Choroid plexus epithelial cell (primary cell): ENCODE measurements at places on chromosomes 7 and 10.

DNA sequence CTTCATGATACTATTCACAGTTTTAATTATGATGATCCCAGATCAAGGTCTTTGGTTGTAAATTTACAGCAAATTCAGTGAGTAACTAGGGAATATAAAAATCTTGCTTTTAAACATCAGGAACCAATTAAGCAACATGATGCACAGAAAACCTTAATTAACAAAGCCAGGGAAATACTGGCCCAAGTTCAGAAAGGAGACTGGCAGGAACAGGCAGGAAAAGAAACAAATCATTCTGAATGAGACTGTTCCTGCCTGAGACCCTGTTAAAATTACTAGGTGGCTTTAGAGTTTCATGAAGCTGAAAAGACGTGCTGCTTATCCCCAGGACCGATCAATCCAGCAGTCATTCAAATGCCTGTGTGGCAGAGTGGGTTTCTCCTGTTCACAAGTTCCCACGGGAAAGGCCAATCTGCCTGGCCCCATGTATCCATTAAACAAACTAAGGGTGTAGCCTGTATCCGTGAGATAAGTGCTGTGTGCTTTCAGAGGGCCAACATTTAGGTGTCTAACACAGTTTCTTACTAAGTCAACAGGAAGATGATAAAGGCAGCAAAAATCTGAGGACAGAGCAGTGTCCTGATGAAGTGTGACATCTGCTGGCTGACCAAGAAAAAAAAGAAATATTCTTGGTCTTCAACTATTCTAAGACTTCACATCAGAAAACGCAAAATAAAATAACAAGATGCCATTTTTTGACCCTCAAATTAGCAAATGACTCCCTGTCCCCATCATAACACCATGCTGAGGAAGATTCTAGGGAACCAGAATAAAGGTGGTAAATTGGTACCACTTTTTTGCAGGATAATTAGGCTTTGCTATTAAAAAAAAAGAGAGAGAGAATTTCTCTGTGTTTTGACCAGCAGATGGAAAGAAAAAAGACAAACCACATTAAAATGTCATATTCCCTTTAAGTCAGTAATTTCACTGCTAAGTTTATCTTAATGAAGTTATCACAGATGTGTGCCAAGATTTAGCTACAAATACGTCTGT lies 34.2 kb downstream of the PUS7 start:
- DNase-seq: peak; percentile 88

- DNase-seq: no peak
Observed at GRCh38 chr7:21587139-21587784, 44.4 kb downstream of the DNAH11 start.

- DNase-seq: no peak
Observed at GRCh38 chr10:100293066-100293465, 6.6 kb upstream of the BLOC1S2 start.

GRCh38 chr7:41375582-41375981 lies 327.3 kb downstream of the INHBA start:
- DNase-seq: no peak

- peak; percentile 80 for DNase-seq
Observed at GRCh38 chr10:102114861-102115618, 5.1 kb downstream of the LDB1 start.

DNA sequence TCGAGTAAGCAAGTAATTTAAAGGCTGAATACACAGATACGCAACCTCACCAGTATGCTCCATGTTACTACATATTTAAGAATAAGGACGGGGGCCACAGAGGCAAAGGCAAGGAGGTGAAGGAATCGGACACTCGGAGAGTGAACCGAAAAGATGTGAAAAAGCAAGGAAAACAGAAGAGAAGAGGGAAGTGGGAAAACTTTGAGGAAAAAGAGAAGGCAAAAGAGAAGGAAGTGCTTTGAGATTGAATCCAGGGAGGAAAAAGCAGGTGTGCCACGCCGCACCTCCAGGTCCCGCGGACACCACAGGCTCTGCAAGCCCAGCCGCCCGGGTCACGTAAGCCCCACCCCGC lies 367 bp upstream of the AVL9 start:
- no peak for DNase-seq

DNA sequence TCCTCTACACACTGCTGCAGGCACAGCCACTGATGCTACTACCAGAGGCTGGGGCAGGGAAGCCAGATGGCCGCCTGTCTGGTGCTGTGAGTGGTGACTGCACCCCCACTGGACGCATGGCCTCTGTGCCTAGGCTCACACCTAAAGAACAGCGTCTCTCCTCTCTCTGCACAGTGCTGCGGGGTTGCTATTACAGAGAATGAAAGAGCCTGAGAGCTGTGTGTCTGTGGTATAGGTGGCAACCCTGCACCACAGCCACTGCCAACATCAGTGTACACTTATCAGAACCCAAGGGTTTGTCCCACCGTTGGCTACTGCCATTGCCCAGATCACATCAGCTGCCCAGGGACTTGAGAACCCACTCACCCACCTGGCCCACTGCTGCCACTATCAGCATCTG lies 4.1 kb upstream of the IFIT2 start:
- DNase-seq: no peak

GRCh38 chr10:100745882-100746783 lies 751 bp downstream of the PAX2 start:
- DNase-seq: no peak

DNA sequence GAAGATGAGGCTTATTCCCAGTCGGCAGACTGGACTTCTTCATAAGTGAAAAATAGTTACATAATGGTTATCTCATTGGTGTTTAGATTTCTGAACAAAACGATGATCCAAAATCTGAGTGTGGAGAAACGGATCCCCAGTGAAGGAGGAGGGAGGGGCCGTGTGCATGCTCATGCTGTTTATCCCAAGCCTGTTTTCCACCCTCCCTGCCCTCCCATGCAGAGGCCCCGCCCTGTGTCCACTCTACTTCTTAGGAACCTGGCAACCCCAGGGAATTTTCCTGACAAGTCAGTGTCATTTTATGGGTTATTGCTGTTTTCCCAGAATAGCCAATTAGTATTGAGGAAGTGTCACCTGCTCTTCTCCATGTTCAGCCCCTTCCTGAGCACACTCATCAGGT lies 174.0 kb downstream of the CELF2 start:
- no peak for DNase-seq

DNA sequence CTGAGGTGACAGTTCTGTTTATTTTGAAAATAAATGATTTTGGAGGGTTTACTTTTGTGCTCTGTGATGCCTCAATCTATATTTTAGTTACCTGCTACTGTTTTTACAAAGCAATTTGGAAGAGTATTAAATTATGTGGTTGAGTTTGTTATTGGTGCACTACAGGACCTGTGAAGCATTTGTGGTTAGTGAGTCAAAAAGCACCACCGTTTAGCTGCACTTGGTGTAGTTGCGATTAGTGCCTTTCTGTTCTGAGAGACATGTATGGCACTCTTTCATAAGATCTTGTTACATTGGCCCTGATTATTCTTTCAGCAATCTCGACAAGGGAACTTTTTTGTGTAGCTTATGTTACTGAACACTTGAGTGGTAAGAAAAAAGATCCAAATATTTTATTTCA lies 132.2 kb downstream of the BBS9 start:
- peak; percentile 62 for DNase-seq

- DNase-seq: no peak
Observed at GRCh38 chr10:30573721-30574431, 55.7 kb downstream of the LYZL2 start.

DNA sequence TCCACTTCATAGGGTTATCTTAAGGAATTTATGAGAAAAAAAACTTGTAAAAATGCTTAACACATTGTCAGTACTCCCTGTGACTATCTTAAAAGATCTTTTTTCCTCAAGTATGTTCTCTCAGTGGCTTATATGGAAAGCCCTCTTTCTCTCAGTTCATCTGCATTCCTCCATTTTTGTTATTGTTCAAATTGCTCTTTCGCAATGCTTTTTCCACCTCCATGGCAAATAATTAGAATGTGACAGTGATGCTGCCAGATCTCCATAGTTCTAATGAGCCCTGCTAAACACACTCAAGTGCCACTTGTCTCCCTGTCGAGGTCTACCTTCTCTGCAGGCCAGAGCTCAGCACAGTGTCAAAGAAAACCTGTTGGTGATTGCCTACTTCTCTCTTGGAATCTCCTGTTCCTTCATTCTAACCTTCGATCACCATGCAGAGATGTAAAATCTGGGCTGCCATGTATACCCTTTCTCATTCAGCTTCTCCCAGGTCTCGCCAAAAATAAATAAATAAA lies 37.2 kb upstream of the ABCB5 start:
- DNase-seq: no peak
